Stimulated activated CD8-positive, alpha-beta memory T cell treated with anti-CD3 and anti-CD28 coated beads, Interleukin-4, amount 100 ng/mL, for 1 hour (primary cell): ENCODE measurements at places on chromosomes 12 and 14.

- DNase-seq: no peak
These were observed 2.4 kb downstream of the RILPL1 start for GRCh38 chr12:123531091-123531490.

DNA sequence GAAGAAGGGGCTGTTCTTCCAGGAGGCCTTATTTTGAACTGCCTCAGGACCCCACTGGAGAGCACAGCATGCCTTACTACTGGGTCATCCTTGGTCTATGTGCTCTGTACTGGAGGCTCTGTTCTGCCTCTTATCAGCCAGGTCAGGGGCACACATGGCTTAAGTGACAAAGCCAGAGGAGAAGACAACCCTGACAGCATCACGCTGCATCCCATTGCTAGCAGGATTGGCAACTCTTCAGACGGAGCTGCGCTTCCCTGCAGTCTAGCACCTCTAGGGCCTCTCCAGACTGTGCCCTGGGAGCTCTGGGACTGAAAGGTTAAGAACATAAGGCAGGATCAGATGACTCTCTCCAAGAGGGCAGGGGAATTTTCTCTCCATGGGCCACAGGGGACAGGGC, 17.3 kb upstream of the TIGAR start:
- no peak for DNase-seq

GRCh38 chr12:96401076-96401871, 1.0 kb upstream of the CDK17 start:
- DNase-seq: no peak

GRCh38 chr12:47823422-47824086, 3.9 kb upstream of the HDAC7 start:
- DNase-seq: no peak

GRCh38 chr12:65986047-65986446, 144.5 kb downstream of the LLPH start:
- DNase-seq: no peak

GRCh38 chr12:39675263-39675662, 55.7 kb upstream of the ABCD2 start:
- no peak for DNase-seq

GRCh38 chr12:51429700-51430099, 5.1 kb downstream of the SLC4A8 start:
- DNase-seq: no peak

DNA sequence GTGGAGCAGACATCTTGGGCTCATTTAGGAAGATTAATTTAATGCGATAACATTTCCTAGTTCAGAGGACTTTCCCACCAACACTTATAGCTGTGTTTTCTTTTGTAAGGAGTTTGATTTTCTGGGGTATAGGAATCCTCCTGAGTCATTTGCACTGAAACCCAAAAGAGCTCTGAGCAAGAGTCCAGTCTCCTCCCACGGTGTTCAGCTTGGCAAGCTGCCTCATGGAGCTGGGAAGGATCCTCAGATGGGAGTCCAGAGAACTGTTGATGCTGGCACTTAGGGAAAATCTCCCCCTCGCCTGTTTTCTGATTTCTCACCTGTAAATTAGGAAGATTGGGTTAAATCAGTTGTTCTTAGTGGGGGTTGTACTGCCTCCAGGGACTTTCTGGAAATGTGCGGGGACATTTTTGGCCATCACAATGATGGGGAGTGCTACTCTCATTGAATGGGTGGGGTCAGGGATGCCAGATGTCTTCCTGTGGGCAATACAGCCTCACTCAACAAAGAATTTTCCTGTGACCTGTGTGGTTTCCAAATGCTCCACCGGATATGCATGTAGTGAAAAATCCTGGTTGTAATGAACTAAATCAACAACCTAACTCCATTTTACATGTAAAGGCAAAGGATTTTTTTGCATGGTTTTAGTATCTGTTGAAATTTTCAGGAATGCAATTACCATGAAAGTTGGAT, 150.6 kb downstream of the ADCK1 start:
- DNase-seq: no peak

DNA sequence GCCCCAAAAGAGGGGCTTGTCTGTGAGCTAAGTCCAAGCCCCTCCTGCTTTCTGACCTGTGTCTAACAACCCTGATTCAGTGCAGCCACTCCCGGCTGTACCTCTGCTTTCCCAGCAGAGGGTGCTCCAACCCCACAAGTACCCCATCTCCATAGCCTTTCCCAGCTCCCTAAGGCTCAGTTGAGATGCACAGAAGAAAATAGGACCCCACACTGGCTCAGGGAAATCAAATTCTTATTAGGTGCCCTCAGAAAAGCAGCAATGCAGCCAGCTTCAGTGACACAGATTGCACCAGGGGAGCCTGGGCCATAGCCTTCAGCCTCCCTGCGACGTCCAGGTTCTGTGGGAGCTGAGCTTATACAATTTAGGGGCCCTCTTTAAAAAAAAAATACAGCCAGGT, 49.9 kb downstream of the LRRC74A start:
- DNase-seq: no peak

GRCh38 chr12:84964048-84964447, 51.4 kb upstream of the SLC6A15 start:
- DNase-seq: no peak

GRCh38 chr12:2416158-2416557, 363.4 kb downstream of the CACNA1C start:
- no peak for DNase-seq

- no peak for DNase-seq
These were observed 151.1 kb upstream of the FUT8 start for GRCh38 chr14:65261425-65261920.

- no peak for DNase-seq
These were observed 960.3 kb upstream of the TMEM132C start for GRCh38 chr12:127306604-127307215.

- DNase-seq: no peak
These were observed 34.7 kb upstream of the CDKN3 start for GRCh38 chr14:54362089-54362504.

DNA sequence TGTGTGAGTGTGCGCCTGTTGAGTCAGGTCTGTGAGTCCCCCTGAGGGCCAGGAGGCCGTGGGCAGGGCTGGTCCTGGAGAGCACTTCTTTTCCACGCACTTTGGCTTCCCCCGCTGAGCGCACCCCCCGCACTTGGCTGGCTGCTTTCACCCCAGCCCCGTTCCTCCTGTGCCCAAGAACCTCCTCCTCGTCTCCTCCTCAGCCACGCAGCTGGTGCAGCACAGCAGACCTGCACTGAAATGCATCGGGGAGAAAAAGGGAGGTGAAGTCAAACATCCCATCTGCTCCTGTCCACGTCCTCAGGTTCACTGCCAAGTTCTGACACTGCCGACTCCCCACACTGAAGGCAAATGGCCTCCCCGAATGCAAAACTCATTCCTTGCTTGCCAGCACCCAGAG, 362.7 kb upstream of the SFSWAP start:
- no peak for DNase-seq

GRCh38 chr14:24944800-24945199, 105.1 kb downstream of the STXBP6 start:
- DNase-seq: no peak

DNA sequence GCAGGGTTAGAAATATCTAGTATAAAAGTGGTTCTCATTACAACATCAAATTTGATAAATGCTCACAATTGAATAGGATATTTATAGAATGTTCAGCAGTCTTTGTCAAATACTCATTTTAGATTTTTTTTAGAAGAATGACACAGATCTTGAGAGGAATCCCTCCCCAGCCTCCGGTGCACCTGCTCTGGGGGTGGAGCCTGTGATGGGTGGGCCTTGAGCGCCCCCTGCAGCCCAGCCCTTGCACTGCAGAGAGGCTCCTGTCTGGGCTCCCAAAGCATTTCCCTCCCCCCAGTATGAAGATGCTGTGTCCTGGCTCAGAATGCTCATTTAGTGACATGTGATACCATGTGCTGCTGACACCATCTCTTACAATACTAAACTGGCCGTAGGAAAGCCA, 792.3 kb downstream of the TMEM121 start:
- DNase-seq: no peak

- no peak for DNase-seq
These were observed 324 bp upstream of the HOXC9 start for GRCh38 chr12:53999559-54000115.

GRCh38 chr12:112375105-112375504, 7.1 kb downstream of the HECTD4 start:
- no peak for DNase-seq
